ENCODE measurements at places on chromosomes 6 and 20. TPM values are rescaled to one million over a fixed set of nuclear protein-coding genes. Genes with fewer than 3 reads are reported as not detected.

GRCh38 chr6:71768356-71768755 lies 118.0 kb upstream of the RIMS1 start:
- no peak for DNase-seq

- no peak for DNase-seq
These were observed 43.0 kb downstream of the MRS2 start for GRCh38 chr6:24445704-24446103.

DNA sequence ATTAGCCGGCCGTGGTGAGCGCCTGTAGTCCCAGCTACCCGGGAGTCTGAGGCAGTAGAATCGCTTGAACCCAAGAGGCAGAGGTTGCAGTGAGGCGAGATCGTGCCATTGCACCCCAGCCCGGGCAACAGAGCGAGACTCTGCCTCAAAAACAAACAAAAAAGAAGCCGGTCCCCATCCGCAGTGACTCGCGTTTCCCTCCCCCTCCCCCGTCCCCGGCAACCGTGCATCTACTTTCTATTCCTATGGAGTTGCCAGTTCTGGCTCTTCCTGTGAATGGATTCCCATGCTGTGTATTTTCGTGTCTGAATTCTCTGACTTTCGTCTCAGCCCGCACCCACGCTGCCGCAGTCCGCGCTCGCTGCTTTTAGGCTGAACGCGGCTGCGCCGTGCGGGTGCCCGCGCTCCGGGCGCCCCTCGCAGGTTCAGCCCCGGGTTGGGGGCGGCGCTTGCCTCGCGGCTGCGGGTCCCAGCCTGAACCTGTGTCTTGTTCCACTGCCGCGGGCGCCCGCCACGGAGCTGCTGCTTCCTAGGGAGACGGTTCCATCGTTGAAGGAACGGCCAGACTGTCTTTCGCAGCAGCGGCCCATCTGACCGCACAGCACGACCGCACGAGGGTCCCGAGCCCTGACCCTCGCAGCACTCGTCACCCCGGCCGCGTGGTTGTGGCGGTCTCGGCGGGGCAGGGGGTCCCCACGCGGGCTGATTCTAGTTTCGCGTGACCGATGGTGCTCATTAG lies 1.1 kb upstream of the MRGBP start:
- no peak for DNase-seq

GRCh38 chr6:170152124-170152926 lies 138.6 kb downstream of the DLL1 start:
- DNase-seq, result no peak

The SNX14 gene
- polyA plus RNA-seq, result 105 TPM

The OOEP gene
- polyA plus RNA-seq, result 0.16 TPM

- no peak for DNase-seq
These were observed 204.5 kb downstream of the KIF16B start for GRCh38 chr20:16368645-16369292.

The CYB5R4 gene
- polyA plus RNA-seq, result 8.8 TPM

DNA sequence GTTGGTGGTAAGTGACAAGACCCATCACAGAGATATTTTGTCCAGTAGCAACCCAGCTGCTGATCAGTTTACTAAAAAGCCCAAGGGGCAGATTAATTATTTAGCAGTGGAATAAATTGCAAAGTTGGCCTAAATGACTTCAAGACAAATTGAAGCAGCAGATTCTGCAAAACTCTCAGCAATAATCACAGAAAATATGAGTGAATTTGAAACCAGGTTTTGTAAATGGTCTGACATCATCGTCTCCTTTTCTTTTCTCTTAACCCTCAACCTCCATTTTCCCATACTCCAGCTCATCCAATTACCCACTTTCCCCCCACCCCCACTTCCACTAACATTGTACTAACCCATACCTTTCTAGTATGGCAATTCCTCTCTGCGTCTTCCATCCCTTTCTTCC lies 11.3 kb upstream of the PTPRK start:
- DNase-seq, result no peak

- DNase-seq, result no peak
These were observed 85.6 kb upstream of the SRSF6 start for GRCh38 chr20:43372051-43372450.

- DNase-seq, result no peak
These were observed 113.6 kb upstream of the MAN1A1 start for GRCh38 chr6:119463081-119463626.

- DNase-seq, result no peak
These were observed 459.8 kb upstream of the RUNX2 start for GRCh38 chr6:44868335-44868668.

DNA sequence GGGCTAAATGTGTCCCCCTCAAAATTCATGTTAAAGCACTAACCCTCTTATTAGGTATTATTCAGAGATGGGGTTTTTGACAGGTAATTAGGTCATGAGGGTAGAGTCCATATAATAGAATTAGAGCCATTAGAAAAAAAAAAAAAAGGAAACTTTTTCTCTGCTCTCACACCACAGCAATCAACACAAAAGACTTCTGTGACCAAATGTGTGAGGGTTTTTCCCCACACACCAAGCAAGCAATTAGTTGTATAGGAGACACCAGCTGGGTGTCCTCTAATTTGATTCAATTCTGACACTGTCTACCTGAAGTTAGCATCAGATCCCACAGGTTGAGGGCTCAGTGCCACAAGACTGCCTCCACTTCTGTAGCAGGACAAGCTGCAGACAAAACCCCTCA lies 64.6 kb upstream of the GMDS start:
- DNase-seq, result no peak

DNA sequence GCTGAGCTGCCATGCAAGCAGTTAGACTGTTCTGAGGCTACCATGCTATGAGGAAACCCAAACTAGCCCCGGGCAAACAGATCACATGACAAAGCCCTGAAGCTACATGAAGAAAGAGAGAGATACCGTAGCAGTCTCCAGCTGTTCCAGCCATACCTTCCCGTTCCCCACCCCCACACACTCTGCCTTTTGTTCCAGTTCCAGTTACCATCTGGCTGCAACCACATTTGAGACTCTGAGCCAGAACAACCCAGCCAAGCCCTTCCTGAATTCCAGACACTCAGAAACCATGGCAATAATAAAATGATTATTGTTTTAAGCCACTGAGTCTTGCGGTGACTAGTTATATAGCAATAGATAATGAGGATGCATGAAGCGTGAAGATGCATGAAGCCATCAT lies 28.3 kb downstream of the RIN2 start:
- no peak for DNase-seq

GRCh38 chr20:16346956-16347355 lies 226.3 kb downstream of the KIF16B start:
- DNase-seq, result no peak

- DNase-seq, result no peak
These were observed 454.7 kb downstream of the TFAP2B start for GRCh38 chr6:51273228-51273961.

DNA sequence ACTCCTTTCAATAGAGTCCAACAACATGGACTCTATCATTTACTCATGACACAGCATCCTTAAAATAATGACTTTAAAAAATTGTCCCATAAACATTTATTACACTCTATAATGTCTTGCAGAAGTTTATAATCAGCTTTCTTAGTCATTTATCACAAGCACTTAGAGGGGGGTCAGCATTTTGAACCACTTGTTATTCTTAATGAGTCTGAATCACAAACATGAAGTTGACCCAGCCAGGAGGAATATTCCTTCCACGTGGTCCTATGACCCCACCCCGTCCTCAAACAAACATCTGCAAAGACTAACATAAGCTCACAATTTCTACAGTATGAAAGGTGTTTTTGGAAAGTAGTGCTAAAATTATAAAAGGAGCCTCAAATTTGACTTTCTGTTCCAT lies 91.1 kb downstream of the MTFR2 start:
- peak; percentile 47 for DNase-seq

GRCh38 chr6:130760006-130760405 lies 67.2 kb upstream of the SMLR1 start:
- DNase-seq, result no peak

GRCh38 chr6:139602577-139602976 lies 228.1 kb upstream of the CITED2 start:
- DNase-seq, result no peak

- DNase-seq, result no peak
These were observed 32.2 kb upstream of the IPCEF1 start for GRCh38 chr6:154388803-154389202.

Measured in renal pelvis (tissue), 12 donors.